HCEC 1CT (cell line): ENCODE measurements at places on chromosomes 12 and 14.

DNA sequence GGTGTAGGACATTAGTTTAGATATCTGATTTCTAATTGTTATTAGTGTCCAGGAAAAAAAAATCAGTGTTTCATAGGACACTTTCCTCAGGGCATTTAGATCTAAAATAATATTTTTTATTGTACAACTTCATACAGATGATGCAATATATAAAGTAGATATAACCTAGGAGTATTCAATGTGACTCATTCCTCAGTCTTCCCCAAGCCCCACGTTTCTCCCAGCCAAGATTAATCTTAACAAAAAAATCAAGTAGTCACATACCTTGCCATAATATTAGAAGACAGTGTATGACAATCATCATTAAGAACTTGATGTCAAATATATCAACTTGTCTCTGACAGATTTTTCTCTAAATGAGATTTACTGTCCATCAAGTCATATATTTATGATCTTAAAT lies 37.1 kb downstream of the PPFIA2 start:
- DNase-seq = peak; percentile 23

DNA sequence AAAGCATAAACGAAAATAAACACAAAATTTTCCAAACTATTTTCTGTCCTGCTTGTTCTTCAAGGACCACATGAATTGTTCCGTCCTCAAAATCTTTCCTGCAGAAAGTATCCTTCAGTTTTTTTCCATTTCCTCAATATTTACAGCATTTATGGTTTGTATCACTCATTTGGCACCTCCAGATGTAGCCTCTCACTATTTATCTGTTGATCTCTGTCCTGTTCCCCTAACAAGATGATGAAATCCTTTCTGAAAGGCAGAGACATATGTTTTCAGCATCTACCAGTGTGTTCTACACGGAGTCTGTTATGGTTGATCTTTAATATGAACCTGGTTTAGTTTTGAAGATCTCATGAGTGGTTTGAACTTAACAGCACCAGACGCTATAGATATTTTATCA lies 490.2 kb downstream of the NELL2 start:
- DNase-seq = no peak

DNA sequence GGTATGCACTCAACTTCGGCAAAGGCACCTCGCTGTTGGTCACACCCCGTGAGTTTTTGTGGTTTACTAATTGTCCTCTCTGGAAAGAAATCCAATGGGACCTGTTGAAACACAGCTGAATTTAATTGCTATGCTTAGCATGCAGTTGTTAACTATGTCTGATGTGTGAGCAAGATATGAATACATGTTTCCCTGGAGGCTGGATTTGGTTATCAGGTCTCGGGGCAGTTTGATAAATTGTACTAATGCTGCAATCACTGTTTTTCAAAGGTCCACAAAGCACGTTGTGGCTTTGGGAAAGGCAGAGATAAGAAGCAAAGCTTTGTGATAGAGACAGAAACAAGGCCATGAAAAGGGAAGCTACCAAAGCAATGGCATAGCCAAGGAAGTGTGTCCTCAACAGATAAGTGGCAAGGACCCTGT lies 91.3 kb downstream of the DAD1 start:
- DNase-seq = no peak

DNA sequence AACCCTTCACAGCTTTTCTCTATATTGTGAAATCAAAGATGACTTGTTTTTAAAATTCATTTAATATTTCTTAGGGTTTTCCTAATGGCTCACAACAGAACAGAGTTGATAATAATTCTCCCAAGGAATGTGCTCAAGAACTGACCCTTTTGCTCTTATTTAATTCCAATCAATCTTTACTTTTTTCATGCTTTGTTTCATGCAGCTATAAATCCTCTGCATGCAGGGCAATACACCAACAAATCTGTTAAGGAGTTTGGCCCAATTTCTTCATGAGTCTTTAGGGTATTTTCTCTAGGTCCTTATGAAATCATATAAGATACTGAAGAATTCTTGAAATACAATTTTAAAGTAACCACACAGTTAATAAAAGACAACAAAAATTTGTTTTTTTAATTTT lies 264.2 kb downstream of the SLC6A15 start:
- no peak for DNase-seq

DNA sequence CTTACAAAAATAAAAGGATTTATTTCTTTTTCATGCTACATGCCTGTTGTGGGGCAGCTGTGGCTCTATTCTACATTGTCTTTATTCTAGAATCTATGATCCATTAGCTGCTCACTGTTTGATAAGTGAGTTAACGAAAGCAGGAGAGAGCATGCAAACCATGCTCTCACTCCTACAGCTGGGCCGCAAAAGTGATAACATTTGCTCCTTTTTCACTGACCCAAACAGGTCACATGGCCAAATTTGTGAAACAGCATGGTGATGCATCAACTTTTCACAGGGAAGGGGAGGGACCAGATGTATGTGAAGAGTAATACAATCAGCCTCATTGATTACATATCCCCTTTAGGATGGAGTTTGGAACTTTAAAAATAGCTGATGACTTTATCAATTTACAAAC lies 456.9 kb upstream of the SYT1 start:
- DNase-seq = peak; percentile 15

GRCh38 chr12:59186451-59186850 lies 266.1 kb upstream of the LRIG3 start:
- no peak for DNase-seq

GRCh38 chr14:94971750-94972149 lies 185.6 kb downstream of the DICER1 start:
- no peak for DNase-seq

GRCh38 chr12:117192057-117192456 lies 1.8 kb upstream of the FBXO21 start:
- DNase-seq = peak; percentile 21

DNA sequence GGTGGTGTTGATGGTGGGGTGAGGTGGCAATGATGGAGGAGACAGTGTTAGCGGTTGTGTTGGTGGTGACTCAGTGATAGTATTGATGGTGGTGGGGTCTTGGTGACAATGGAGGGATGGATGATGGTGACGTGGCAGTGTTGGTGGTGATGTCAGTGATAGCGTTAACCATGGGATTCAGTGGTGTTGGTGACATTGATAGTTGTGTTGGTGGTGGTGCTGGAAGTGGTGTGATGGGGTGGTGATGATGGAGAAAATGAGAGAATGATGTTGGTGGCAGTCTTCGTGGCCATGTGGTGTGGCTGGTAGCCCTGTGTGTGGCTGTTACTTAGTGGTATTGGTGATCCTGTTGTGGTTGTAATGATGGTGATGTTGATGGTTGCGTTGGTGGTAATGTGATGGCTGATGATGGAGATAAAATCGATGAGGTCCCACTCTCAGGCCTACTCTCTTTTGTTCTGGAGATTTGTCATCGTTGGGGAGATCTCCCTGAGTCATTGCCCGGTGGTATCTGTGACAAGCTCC lies 2.6 kb downstream of the DTX1 start:
- DNase-seq = no peak

- DNase-seq = no peak
Observed at GRCh38 chr14:61227884-61228591, 53.1 kb downstream of the TMEM30B start.

GRCh38 chr14:51079489-51079888 lies 15.4 kb downstream of the TRIM9 start:
- DNase-seq = no peak

DNA sequence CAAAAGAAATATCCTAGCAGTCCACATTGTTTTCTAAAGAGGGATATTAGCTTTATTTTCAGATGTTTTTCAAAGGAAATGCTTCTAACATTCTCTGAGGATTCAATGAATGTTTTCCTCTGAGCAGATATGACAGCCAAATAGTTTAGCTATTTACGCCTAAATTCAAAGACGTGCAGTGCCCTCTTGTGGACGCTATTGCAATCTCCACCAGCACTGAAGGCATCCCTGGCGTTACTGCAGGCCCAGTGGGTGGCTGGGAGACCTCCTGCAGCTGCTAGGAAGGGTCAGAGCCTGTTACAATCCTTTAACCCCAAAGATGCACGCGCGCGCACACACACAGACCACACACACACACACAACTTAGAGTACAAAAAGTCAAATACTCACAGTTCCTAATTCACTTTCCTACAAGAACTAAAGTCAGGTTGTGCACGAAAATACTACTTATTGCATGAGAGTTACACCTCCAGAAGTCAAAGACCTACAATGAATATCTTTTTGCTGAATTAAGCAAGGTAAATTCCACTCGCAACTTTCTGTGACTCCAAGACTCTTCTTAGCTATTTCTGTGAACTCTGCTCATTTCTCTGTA lies 589.3 kb upstream of the TMEM132C start:
- peak; percentile 72 for DNase-seq

GRCh38 chr12:51025338-51025835 lies 797 bp downstream of the SLC11A2 start:
- no peak for DNase-seq

- no peak for DNase-seq
Observed at GRCh38 chr14:93963692-93964091, 12.7 kb downstream of the ASB2 start.

- DNase-seq = no peak
Observed at GRCh38 chr12:102593134-102593533, 112.8 kb upstream of the IGF1 start.

DNA sequence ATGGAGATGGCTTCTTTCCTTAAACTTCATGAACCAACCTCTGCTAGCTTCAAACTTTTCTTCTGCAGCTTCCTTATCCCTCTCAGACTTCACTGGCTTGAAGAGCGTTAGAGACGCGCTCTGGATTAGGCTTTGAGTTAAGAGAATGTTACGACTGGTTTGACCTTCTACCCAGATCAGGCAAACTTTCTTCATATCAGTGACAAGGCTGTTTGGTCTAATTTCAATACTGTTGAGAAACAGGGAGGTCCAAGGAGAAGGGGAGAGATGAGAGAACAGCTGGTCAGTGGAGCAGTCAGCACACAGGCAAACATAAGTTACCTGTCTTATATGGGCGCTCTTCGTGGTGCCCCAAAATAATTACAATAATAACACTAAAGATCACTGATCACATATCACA lies 14.9 kb downstream of the SCAF11 start:
- no peak for DNase-seq

GRCh38 chr12:42789808-42790760 lies 200.5 kb upstream of the PRICKLE1 start:
- DNase-seq = no peak

DNA sequence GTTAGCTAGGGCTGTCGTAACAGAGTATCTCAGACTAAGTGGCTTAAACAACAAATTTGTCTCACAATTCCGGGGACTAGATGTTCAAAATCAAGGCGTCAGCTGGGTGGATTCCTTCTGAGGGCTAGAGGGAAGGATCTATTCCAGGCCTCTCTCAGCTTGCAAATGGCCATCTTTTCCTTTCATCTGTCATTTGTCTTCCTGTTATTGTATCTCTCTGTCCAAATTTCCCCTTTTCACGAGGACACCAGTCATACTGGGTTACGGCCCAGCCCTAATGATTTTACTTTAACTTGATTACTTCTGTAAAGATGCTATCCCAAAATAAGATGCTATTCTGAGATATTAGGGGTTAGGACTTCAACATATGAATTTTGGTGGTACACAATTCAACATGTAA lies 119.0 kb upstream of the CPSF6 start:
- DNase-seq = no peak

DNA sequence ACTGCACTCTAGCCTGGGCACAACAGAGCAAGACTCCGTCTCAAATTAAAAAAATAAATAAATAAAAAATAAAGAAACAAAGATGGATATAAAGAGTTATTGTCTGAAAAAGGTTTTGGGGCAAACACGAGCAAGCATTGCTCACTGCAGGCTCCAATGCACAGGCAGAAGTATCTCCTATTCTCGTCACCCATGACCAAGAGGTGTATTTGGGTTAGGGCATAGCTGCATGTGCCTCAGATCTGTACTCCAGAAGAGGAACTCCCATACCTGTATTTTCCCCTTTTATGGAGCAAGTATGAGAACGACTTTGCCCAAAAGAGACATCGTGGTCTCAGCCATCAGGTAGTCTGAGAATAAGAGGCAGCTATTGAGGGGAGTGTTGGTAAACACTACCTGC lies 10.2 kb upstream of the TCP11L2 start:
- no peak for DNase-seq

GRCh38 chr12:41473441-41473840 lies 285.3 kb downstream of the PDZRN4 start:
- DNase-seq = no peak

DNA sequence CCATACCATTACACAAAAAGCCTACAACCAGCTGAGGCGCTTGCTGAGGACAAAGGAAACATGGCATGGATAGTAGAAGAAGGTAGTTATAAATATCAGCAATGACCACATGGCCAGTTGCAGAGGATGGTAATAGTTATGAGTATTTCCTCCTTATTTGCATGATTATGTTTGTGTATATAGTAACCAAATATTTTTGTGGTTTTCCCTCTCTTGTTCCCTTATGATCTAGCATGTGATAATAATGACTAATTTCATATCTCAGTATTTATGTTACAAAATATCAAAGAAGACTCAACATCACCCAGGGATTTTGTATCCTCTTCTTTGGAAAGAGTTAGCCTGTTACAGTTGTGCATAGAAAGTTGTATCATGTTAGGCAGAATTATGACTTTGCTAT lies 13.5 kb upstream of the CATSPERB start:
- peak; percentile 94 for DNase-seq

- peak; percentile 64 for DNase-seq
Observed at GRCh38 chr12:58346032-58346632, 404.8 kb downstream of the ATP23 start.

DNA sequence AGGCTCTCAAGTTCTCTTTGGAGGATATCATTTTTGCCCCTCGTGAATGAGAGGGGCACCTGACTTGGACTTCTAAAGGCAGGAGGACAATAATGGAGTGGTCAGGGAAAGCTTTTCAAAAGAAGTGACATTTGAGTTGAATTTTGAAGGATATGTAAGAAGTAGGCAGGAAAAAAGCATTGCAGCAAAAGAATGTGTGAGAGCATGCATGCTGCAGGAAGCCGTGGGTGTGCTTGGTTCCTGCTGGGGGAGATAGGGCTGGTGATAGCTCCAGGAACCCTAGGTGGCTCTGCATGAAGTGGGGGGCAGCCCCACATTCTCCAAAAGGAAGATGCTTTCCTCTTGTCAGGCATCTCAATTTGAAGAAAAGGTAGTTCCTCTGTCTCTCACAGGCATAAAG lies 23.1 kb downstream of the ACVR1B start:
- no peak for DNase-seq

DNA sequence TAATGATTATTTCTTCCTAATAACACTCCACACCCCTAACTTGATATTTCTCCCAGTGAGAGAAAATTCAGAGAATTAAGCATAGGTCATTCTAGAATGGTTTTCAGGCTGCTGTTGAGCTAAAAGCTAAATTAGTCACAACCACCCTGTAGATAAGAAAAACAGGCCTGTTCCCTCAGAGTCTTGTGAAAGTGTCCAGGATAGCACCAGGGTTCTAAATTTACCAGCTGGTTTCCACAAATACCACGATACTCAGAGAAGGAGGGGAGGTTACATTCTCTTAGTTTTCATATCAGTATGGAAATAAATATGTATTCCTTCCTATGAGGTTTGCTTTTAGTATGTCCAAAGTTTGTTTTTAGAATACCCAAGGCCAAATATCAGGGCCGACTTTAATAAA lies 66.0 kb upstream of the YARS2 start:
- no peak for DNase-seq
